Activated CD4-positive, CD25-positive, alpha-beta regulatory T cell treated with anti-CD3 and anti-CD28 coated beads, Interleukin-2, amount 50 U/mL, for 72 hours (primary cell): ENCODE measurements at places on chromosomes 5 and 9.

DNA sequence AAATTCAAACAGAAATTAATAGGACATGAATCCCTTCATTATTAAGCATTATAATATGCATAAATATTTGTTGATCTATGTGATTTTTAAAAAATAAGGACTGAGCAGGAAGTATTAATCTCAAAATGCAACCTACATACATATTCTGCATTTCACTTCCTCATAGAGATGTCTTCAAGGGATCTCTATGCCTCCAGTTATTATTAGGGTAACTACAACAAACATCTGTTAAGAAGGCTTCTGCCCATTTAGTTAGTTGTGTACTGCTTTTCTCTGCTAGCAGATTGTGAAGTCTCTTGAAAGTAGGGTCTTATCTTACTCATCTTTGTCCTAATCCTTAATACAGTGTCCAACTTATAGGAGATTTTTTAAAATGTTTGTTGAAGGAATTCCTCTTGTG is 414.1 kb downstream of the ACTL7B start:
- no peak for DNase-seq

DNA sequence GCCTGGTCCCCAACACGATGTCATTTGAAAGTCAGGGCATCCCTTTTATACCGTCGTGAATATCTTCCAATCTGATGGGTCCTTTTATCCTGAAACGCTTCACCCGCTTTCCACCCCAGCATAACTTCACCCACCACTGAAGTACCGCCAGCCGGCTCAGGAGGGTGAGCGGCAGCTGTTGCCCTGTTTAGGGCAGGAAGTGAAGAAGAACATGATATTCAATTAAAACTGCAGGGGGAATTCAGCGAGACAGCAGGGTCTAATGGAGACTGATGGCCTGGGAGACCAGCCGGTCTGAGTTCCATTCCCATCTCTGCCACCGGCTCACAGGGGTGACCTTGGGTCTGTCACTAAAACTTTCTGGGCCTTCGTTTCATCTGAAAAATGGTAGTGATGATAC is 68.2 kb upstream of the EGFLAM start:
- no peak for DNase-seq

DNA sequence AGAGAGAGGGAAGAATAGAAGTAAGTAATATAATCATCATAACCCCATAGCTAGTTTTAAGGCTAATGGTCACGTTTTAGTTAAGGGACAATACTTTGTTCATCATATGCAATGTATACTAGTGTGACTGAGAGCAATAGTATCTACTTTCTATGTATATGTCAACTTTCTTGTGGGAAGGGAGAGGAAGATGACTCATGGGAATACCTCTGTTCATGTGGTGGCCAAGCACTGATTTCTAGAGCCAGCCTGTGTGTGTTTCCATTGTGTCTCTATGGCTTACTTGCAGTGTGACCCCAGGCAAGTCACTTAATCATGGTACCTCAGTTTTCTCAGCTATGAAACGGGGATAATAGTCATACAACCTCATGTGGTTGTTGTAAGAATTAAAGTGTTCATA is 639.6 kb downstream of the CETN3 start:
- DNase-seq, result no peak

GRCh38 chr9:128992995-128993394 is 35.1 kb downstream of the SH3GLB2 start:
- DNase-seq, result no peak

GRCh38 chr9:13089666-13090065 is 189.8 kb downstream of the MPDZ start:
- DNase-seq, result no peak

DNA sequence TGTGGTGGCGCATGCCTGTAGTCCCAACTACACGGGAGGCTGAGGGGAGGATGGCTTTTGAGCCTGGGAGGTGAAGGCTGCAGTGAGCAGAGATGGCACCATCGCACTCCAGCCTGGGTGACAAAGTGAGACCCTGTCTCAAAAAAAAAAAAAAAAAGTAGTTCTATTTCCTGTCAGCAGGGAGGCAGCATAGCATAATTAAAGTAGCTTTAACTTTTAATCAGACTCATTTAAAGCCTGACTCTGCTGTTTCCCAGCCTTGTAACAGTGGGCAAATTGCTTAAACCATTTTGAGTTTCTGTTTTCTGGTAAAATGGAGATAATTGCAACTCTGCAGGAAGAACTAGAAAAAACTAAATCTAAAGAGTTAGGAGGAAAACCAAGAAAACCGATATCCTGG is 31.2 kb downstream of the CNOT6 start:
- DNase-seq, result no peak

GRCh38 chr5:42772265-42772993 is 15.8 kb downstream of the CCDC152 start:
- DNase-seq, result no peak

DNA sequence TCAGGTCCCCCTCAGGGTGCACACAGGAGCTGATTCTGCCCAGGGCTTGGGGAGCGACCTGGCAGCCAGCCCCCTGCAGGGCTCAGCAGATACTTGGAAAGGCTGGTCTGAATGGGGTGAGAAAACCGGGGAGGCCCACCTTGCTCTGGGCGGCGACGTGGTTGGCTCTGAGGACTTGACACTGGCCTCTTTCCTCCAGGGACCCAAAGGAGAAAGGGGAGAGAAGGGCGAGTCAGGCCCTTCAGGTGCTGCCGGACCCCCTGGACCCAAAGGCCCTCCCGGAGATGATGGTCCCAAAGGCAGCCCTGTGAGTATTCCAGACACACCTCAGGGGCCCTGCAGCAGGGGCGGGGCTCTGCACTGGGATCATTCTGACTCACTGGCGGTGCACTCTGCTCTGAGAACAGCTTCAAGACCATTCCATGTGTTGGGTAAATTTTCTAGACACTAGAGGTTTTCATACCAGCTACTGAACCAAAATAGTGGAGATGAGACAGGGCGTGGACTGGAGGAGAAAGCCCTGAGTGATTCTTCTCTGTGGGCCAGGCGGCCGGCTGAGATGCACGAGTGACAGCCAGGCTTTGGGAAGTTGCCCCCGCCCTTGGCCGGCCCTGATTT is 65.9 kb upstream of the FCN2 start:
- DNase-seq, result no peak

DNA sequence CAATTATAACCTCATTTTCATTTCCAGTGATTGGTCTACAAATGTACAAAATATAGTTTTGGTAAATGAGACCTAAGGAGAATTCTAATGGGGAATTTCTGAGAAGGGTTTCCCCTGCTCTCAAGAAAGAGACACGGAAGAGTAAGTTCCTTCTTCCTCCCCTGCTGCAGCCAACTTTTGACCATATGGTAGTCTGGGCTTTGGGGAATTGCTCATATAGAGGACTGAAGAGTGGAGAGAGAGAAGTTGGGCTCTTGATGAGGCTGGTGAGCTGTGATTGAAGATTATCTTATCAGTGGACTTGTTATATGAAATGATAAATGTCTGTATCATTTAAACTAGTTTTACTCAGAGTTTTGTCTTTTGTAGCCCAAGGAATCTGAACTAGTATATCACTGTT is 4.3 kb upstream of the LNPEP start:
- no peak for DNase-seq

- DNase-seq, result no peak
Measured at GRCh38 chr9:123725389-123725788, 204.5 kb downstream of the DENND1A start.

- no peak for DNase-seq
Measured at GRCh38 chr5:16459451-16459850, 6.1 kb downstream of the ZNF622 start.

DNA sequence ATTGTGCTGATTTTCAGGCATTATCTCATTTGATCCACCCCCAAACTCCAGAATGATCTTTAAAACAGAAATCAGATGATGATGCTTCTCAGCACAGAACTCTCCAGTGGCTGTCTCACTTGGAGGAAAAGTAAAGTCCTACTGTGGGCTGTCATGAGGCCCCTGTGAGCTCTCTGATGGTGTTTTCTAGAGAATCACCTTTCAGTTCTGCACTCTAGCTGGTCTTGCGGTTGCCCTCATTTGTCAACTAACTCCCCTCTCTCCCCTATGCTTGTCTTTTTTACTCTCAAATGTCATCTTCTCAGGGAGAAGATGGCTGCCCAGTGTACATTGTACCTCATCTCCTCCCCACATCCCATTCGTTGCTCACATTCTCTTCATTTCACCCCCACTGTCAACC is 295.8 kb downstream of the MLLT3 start:
- DNase-seq, result no peak

DNA sequence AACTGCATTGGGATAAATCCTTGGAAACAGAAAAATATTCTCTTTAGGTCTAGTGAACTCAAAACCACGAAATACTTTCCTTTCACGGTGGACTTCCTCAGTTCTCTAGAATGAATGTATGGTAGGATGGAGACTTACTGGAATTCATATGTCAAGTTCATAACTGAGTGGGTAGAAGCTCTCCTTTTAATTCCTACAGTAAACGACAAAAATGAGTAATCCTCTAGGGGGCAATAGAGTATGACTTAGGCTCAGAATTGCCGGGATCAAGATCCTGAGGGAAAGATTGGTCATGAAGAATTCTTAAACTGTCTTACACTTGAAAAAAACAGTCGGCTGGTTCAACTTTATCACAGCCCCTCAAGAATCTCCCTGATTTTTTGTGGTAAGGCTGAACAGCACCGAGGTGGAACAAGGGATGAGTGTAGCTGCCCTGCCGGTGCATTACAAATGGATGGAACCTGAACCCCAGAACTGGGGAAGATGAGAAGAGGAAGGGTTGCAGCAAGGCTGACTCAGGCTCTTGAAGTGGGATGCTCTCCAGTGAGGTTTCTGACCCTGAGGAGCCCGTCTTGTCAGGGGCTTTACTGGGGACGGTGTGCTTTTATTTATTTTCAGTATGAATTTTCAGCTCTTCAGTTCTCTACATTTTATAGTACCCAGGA is 14.0 kb upstream of the LOX start:
- no peak for DNase-seq

DNA sequence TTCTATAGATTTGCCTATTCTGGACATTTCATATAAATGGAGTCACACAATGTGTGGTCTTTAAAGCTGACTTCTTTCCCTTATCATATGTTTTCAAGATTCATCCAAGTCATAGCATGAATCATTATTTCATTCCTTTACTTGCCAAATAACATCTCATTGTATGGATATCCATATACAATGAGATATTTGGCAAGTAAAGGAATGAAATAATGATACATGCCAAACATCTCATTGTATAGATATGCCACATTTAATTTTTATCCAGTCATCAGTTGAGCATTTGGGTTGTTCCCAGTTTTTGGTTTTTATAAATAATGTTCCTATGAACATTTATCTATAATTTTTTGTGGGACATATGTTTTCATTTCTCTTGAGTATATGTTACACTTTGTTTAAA is 20.5 kb upstream of the OR2K2 start:
- DNase-seq, result no peak

DNA sequence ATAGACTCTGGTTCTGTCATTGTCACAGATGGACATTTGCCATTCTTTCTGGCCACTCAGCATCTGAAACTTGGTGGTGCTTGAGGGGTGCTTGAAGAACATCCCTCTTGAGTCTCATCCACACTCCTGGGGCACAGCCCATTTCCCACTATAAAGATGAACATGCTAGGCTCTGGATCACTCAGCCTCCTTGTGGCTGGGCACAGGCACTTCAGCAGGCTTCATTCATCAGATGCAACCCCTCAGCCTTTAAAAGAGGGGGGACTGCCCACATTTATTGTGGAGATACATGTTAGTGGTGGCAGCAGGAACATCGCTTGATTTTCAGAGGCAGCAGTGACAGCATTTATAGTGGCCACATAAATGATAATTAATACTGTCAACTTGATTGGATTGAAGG is 124.7 kb upstream of the NIPBL start:
- DNase-seq, result no peak

DNA sequence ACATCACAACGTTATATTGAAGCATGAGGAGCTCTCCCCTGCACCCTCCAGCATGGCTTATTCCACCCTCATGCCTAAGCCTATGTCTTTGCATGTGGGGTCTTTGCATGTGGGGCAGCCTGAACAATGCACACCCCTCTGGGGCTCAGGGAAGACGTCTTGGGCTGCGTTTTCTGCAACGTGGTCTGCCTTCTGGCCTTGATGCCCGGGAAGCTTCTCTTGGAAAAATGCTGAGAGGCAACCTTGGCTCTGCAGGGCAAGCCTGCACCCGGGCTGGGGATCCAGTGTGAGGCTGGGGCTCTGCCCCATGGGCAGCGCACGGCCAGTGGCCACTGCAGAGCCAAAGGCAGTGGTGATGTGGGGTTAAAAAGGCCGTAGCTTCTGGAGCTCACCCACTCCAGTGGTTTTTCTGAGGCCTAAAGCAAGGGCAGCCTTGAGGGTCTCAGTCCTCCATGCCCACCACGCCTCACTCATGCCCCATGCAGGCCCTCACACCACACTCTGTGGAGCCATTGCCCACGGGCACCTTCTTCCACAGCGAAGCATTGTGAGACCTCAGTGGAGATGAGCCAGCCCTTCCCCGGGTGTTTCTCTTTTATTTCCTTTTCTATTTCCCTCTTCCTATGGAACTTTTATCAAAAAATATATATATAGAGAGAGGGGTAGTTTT is 112.2 kb downstream of the MRPL36 start:
- no peak for DNase-seq

GRCh38 chr5:61270510-61271165 is 61.4 kb upstream of the ZSWIM6 start:
- DNase-seq, result no peak

- DNase-seq, result no peak
Measured at GRCh38 chr5:116389601-116390000, 185.0 kb downstream of the SEMA6A start.

- DNase-seq, result no peak
Measured at GRCh38 chr9:20726144-20726543, 42.1 kb downstream of the FOCAD start.

- DNase-seq, result no peak
Measured at GRCh38 chr5:22754155-22754554, 99.0 kb downstream of the CDH12 start.

GRCh38 chr9:3250741-3251140 is 275.1 kb downstream of the RFX3 start:
- no peak for DNase-seq

- no peak for DNase-seq
Measured at GRCh38 chr5:163614787-163615186, 109.4 kb downstream of the MAT2B start.

GRCh38 chr9:5582835-5583195 is 46.1 kb upstream of the RIC1 start:
- DNase-seq, result no peak

GRCh38 chr5:142678529-142678928 is 7.4 kb downstream of the FGF1 start:
- no peak for DNase-seq

DNA sequence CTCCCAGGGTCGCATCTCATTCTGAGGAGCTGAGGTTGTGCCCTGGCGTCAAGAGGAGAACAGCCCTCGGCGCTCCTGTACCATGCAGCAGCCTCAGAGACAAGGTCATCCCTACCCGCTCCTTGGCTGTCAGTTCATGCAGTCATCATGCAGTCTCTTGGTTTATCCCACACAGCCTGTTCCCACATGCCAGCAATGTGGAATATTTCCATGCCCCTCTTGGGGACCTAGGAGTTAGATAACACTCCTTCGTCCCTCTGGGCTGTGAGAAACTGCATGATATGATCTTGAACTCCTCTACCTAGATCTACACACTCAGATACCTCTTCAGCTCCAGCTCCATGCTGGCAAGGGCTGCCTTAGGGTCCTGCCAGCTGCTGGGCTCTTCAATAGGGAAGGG is 97.6 kb downstream of the BOD1 start:
- no peak for DNase-seq
